Activated CD8-positive, alpha-beta memory T cell treated with anti-CD3 and anti-CD28 coated beads for 4 hours (primary cell): ENCODE measurements at places on chromosomes 6 and 20.

- DNase-seq = peak; percentile 3
These were observed 172.4 kb downstream of the ADGB start for GRCh38 chr6:146770965-146771735.

DNA sequence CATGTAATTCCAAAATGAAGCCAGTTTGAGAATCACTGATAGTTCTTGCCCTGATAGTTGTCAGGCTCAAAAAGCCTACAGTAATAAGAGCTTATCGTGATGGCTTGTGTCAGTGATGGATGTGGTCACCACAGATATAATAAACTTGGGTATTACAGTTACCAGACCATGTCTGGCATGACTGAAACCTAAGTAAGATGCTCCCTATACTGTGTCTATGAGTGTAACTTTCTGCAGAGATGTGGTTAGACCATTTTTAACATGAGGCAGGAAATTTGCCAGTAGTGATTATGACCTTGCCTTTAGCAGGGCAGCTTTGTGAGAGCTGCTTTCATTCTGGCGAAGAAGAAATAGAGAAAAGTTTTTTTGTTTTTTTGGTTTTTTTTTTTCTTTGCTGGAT is 90.2 kb downstream of the ANKS1A start:
- DNase-seq = no peak

DNA sequence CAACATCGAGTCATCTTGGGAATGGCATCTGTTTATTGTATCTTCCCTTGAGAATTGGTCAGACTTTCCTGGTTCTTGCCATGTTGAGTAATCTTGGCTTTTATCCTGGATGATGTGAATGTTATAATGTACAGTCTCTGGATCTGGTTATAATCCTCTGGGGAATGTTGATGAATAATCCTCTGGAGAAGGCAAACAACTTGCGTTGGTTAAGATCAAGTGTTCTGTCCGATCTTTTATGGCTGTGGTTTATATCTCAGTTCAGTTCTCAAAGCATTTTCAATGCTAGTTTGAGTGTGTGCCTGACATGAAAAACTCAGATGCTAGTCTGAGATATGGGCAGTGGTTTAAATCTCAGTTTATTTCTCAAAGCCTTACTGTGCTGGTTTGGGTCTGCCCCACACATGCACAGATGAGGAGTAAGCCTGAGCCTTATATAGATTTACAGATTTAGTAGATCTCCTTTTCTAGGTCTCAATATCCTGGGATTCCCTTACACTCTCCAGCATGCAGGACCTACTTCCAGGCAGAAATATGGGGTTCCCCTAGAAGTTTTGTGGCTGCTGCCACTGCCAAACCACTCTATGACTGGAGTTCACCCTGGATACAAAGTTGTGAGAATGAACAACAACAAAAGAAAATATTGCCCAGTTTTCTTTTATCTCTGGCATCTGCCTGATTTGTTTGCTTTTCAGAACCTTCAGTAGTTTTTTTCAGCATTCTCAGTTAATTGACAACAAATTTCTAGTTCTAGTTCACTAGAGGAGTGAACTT is 191.8 kb upstream of the MAN1A1 start:
- no peak for DNase-seq

DNA sequence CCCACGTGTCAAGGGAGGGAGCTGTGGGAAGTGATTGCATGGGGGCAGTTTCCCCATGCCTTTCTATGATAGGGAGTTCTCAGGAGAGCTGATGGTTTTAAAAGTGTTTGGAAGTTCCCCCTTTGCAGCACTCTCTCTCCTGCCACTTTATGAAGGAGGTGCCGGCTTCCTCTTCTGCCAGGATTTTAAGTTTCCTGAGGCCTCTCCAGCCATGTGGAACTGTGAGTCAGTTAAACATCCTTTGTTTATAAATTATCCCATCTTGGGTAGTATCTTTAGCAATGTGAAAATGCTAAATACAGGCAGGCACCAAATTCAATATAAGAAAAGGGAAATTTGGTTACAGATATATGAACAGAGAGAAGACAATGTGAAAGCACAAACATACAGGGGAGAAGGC is 96.4 kb upstream of the EPHA7 start:
- no peak for DNase-seq
